ENCODE measurements at places on chromosomes 7 and 10.

GRCh38 chr7:76201732-76202665, at the start of gene SRRM3:
TSS of gene SRRM3 (plus strand) at chr7:76201896. CDS start at chr7:76235067, 33,171 bp downstream.
- peak; percentile 86 for DNase-seq

DNA sequence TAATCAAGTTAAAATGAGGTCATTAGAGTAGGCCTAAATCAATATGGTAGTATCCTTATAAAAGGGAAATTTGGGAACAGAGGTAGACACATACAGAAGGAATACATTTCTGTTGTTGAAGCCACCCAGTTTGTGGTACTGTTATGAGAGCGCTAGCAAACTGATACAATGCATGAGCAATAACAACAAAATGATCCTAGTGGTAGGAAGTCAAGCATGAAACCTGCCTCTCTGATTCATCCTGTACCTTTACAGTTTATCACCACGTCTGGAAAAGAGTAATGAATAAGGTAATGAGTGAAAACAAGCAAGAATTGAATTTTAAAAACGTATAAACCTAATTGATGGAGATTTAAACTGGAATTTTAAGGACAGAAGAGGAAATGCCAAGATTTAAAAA, 217.2 kb downstream of the PCLO start:
- DNase-seq, result no peak

- no peak for DNase-seq
These were observed 6.3 kb downstream of the MTPN start for GRCh38 chr7:135970682-135971365.

- no peak for DNase-seq
These were observed 210.9 kb downstream of the TEX36 start for GRCh38 chr10:125472010-125472607.

DNA sequence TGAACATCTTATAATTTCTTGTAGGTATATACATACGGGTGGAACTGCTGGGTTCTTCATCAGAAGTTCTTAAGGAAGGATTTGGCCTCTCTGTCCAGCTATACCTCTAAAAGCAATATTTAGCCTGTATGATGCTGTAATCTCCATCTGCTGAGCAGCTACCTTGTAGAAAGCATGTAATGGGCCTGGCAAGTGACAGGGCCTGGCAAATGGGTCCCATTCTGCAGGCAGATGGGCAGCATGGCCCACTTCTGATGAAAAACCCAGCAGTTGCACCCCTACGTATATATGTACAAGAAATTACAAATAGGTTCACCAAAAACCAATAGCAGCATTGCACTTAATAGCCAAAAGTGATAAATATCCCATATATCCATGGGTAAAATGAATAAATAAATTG, 9.0 kb downstream of the PLPP4 start:
- no peak for DNase-seq

GRCh38 chr10:78579995-78580394, 488.8 kb upstream of the ZMIZ1 start:
- no peak for DNase-seq

GRCh38 chr10:95403700-95404461, 113.1 kb upstream of the PDLIM1 start:
- no peak for DNase-seq

DNA sequence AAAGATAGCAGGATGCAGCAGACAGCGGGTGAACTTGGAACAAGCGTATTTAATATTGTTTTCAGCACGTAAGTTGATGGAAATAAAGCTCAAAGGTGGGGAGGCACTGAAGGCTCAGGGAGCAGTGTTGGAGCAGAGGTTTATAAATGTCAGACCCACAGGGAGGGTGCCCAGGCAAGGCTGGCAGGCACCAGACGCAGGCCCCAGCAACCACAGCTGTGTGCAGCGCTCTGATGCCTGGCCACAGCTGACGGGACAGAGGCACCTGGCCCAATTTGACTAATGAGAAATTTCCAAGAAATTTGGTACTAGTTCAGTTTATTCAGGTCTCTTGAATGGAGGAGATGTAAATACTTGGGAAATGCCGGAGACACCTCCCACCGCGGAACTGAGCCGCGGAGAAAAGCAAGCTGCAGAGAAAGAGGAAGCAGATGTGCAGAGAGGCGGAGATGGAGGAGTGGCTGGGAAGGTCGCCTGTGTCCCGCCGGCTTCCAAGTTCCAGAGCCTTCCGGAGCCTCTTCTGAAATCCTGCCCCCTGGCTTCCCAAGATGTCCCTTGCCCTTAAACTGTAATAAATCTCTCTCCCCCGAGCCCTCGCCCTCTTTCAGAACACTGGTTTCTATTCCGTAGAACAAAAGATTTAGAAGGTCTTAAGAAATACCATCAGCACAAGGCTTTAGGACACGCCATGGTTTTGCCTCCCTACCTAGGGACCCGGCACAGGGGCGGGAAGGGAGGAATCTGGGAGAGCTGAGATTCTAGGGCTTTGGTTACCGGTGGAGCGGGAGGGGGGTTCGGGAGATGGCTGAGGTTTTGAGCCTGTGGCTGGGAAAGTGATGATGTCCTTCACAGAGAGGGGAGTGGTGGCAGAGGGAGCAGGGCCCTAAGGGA, 38.4 kb upstream of the PLXNA4 start:
- no peak for DNase-seq

DNA sequence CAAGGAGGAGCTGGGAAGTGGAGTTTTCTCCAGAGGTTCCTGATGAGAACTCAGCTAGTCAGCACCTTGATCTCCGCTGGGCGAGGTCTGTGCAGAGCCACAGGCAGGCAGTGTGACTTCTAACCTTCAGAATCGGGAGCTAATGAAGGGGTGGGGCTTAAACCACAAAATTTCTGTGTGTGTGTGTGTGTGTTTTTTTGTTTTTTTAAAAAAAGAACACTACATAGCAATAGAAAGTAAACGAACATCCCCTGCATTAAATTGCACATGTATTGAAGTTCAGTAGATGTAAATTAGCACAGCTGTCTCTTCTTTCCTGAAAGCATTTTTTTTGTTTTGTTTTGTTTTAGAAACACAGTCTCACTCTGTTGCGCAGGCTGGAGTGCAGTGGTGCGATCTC, 46.2 kb downstream of the RBM17 start:
- no peak for DNase-seq

DNA sequence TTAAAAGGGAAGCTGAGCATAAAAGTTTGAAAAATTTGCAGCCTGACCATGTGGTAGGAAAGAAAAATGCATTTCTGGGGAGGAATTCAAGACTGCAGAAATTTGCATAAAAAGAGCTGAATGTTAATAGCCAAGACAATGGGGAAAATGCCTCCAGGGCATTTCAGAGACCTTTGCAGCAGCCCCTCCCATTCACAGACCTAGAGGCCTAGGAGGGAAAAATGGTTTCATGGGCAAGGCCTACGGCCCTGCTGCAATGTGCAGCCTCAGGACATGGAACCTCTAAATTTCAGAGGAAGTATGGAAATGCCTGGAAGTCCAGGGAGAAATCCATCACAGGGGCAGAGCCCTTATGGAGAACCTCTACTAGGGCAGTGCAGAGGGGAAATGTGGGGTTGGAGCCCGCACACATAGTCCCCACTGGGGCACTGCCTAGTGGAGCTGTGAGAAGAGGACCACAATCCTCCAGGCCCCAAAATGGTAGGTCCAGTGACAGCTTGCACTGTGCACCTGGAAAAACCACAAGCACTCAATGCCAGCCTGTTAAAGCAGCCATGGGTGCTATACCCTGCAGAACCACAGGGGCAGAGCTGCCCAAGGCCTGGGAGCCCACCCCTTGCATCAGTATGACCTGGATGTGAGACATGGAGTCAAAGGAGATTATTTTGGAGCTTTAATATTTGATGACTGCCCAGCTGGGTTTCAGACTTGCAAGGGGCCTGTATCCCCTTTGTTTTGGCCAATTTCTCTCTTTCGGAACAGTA, 243.8 kb downstream of the DNAJB9 start:
- DNase-seq, result no peak

Data from liver (tissue), 10 donors.